ENCODE measurements at places on chromosomes 11 and 22.

GRCh38 chr22:43126501-43127165 lies 16.1 kb downstream of the BIK start:
- DNase-seq: no peak

GRCh38 chr11:111301842-111302118 lies 3.4 kb downstream of the POU2AF3 start:
- DNase-seq: no peak

- DNase-seq: no peak
These were observed 43.9 kb upstream of the ASPHD2 start for GRCh38 chr22:26385164-26385563.

GRCh38 chr22:49303061-49303735 lies 524.5 kb downstream of the BRD1 start:
- no peak for DNase-seq

DNA sequence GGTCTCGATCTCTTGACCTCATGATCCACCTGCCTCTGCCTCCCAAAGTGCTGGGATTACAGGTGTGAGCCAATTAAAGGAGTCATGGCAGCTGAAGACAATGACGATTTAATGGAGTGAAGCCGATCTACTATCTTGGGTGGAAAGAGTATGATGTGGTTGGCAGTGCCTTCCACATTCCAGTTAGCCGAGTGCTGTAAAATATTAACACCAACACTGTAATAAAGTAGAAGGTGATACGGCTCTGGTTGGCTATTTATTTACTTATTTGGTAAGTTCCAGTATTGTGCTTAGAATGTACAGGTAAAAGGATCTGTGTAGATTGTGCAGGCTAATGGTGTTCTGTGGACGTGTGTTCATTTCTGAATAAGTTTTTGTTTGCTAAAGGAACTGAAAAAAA lies 149.6 kb upstream of the MTMR2 start:
- no peak for DNase-seq

- DNase-seq: no peak
These were observed 69.5 kb downstream of the PRCP start for GRCh38 chr11:82830746-82831145.

- no peak for DNase-seq
These were observed 17.4 kb upstream of the FLRT1 start for GRCh38 chr11:64018310-64018709.

DNA sequence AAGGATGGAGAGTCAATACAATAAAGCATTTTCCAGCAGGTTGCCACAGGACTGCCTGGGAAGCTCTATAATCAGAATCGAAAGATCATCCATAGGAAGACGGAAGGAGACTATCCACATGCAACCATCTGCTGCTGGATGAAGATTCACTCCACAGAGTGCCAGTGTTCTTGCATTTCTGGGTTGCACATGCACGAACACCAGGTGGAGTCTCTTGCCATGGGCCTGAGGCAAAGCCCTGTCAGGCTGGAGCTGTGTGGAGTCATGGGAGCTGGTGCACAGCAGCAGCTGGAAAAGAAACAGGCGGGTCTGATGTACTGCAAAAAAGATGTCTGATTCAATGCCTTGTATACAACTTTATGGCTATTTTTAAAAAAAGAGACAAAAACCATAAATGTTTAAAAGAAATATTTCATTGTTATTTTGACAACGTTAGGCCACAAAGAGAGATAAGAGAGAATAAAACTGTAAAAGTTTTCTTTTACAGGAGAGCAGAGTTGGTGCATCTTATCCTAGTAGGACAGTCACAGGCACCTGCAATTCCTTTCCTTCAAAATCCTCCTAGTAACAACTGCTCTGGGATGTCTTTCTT lies 12.9 kb upstream of the FAT3 start:
- no peak for DNase-seq

GRCh38 chr22:42490243-42490832 lies 29.3 kb downstream of the RRP7A start:
- no peak for DNase-seq

DNA sequence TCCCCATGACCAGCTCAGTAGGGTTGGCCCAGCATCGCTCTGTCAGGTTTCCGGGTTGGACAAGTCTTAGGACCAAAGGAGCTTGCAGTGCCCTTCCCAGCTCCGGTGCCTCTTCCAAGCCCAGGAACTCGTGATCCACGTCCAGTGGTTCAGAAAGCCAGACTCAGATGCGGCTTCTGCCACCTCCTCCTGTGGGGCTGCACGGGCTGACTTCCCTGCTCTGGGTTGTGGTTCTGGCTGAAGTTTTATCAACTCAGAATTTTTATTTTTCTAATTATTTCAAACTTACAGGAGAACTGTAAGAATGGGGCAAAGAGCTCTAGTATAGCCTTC lies 85.0 kb downstream of the BCR start:
- no peak for DNase-seq

GRCh38 chr22:20498913-20499312 lies 3.3 kb upstream of the KLHL22 start:
- DNase-seq: no peak

GRCh38 chr11:83025267-83025704 lies 46.4 kb downstream of the RAB30 start:
- DNase-seq: no peak

GRCh38 chr11:450809-451451 lies 851 bp downstream of the PTDSS2 start:
- DNase-seq: peak; percentile 85

DNA sequence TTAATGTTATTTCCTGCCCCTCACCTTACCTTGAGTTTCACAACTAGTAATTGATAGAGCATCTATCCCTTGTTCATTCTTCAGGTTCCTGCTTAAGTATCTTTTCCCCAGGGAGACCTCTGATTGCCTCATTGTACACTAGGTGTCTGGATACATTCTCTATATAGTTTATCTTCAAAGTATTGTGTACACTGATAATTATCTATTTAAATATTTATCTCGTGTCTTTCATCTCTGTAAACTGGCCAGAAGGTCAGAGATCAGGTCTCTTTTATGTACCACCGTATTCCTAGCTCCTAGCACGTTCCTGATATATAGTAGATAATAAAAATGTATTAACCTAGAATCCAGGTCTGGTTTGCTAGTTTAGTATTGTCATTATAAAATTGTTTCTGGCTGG lies 6.4 kb downstream of the TMEM126B start:
- no peak for DNase-seq

GRCh38 chr11:69352715-69353319 lies 58.9 kb downstream of the MYEOV start:
- no peak for DNase-seq
